ENCODE measurements at places on chromosomes 4 and X.

- no peak for DNase-seq
Observed at GRCh38 chr4:151175754-151176631, 76.6 kb downstream of the RPS3A start.

DNA sequence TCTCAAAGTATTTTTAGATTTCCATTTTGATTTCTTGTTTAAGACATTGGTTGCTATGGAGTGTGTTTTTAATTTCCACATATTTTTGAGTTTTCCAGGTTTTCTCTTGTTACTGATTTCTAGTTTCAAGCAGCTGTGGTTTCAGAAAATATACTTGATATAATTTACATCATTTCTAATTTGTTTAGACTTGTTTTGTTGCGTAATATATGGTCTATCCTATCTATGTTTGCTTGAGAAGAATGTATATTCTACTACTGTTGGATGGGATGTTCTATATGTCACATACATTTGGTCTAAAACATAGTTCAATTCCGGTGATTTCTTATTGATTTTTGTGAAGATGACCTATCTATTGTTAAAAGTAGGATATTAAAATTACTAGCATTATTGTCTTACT is 170.5 kb upstream of the EMCN start:
- no peak for DNase-seq

- DNase-seq, result no peak
Observed at GRCh38 chr4:137749466-137749865, 217.2 kb upstream of the PCDH18 start.

- no peak for DNase-seq
Observed at GRCh38 chrX:21806691-21807090, 32.7 kb upstream of the MBTPS2 start.
